Foreskin keratinocyte (primary cell): ENCODE measurements at places on chromosomes 16 and 17. TPM values are rescaled to one million over a fixed set of nuclear protein-coding genes. Genes with fewer than 3 reads are reported as not detected.
A peak's percentile ranks its signal among the peaks of the same experiment; 100 is the strongest.

DNA sequence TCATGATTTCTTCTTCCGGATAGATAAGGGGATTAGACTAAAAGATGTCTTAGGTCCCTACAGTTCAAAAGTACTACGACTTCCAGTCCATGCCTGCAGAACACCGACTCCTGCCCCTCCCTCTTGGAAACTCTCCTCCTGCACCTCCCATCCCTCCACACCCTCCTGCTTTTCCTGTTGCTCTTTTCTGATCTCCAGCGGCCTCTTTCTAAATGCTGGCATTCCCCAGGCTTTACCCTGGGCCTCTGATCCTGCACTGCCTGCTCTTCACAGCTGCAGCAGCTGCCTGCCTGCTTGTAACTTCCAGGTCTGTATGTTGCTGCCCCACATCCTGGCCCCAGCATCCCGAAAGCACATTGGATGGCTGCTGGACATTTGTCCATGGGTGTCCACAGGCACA is 154.2 kb downstream of the KCNJ12 start:
- no peak for DNase-seq

GRCh38 chr17:81022344-81022676 is 12.6 kb upstream of the BAIAP2 start:
- no peak for DNase-seq

DNA sequence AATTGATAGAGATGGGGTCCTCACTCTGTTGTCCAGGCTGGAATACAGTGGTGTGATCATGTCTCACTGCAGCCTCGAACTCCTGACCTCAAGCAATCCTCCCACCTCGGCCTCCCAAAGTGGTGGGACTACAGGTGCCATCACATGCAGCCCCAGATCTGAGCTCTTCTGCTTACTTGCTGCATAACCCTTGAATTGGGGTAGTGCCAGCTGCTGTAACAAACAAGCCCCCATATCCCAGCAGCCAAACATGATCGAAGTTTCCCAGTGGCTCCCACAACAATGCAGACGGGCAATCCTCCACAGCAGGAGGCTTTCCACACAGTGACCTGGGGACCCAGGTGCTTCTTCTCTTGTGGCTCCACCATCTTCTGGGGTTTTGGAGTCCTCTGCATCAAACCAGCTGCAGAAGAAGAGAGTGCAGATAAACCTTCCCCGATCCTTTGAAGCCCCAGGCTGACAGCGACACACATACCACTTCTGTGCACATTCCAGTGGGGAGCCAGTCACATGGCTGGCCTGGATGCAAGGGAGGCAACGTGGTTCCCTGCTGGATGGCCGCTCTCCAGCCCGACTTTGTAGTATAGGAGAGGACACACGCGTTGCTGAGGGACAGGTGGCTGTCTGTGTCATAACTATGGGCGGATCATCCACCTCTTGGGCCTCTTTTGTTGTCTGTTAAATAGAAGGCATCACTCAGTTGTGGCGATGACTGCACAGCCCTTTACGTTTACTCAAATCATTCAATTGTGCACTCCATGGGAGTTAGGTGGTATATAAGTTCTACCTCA is 16.7 kb downstream of the SBK1 start:
- no peak for DNase-seq

DNA sequence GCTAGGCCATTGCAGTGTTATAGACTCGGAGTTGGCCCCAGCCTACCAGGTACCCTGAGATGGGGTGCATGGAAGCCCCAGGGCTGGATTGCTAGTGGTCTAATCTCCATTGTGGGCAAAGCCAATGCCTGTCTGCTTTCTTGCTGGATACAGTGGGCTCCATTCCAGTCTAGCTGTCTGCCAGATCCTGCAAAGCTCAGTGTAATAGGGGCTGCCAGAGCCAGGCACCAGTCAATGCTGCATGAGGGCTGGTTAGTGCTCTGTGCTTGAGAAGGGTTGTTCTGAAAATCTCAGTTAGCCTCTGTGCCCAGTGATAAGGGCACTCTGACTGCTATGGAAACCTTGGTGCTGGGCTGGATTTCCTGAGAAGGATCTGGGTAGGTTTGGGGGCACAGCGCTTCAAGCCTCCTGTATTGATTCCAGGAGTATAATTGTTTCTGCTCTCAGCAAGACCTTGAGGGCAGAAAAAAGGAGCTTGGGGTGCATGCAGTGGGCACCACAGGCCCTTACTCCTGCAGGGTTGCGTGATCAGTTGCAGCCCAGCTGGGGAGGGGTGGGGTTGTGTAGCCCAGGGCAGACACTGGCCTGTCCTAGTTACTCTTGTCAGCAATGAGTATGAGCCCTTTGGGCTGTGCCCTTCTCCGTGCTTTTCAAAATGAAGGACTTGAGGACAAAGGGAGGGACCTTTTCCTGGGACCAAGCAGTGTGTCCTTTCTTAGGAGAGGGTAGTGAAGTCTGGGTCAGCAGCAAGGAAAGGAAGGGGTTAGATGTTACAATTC is 19.0 kb downstream of the SMPD3 start:
- no peak for DNase-seq

DNA sequence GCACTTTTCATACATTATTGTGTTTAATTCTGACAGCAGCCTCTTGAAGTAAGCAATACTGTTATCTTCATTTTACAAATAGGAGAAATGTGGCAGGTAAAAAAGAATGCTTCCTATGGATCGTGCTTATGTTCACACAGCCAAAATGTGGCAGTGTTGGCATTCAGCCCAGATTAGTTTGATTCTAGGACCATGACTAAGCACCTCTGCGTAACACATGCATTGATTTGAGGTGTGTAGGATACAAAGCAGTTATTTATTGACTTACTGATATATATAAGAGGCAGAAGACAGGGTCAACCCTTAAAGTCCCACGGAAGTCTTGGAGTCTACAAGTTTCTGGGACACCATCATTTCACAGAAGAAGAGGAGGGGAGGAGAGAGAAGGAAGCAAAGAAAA is 1144.4 kb upstream of the GOT2 start:
- peak; percentile 63 for DNase-seq

DNA sequence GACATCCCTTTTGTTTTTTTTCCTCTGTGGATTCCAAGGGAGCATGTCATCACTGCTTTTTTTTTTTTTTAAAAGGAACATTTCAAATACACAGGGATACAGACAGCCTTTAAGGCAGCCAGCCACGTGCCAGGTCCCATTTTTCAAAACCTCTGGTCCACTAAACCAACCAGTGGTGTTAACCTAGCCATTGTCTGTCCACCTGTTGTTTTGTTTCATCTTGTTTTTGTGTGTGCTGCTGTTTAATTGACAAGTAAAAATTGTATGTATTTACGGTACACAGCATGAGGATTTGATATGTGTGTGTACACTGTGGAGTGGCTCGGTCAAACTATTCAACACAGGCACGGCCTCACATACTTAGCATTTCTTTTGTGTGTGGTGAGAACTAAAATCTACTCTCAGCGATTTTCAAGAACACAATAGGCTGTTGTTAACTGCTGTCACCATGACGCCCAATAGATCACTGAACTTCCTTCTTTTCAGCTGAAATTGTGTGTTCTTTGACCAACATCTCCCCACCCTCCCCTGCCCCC is 19.2 kb downstream of the TMEM114 start:
- DNase-seq: peak; percentile 48

The CAPNS2 gene
- 5.6 and 18.0 TPM in 2 replicates for total RNA-seq

The ZNF624 gene
- total RNA-seq: 4.0 and 4.3 TPM in 2 replicates
